ENCODE measurements at places on chromosomes 1 and 21.

GRCh38 chr1:226631229-226632000 lies 82.9 kb downstream of the STUM start:
- no peaks in the 10 kb centered on the region for H3K4me1 ChIP-seq
- no peak overlapping the region for H3K4me3 ChIP-seq
- no peak overlapping the region for H3K27ac ChIP-seq
- H3K27me3 ChIP-seq: no peaks in the 10 kb centered on the region
- no peak for DNase-seq
- H3K36me3 ChIP-seq: no peaks in the 10 kb centered on the region

GRCh38 chr1:38268226-38268625 lies 221.6 kb upstream of the POU3F1 start:
- H3K27ac ChIP-seq: no peak overlapping the region
- no peak overlapping the region for H3K4me3 ChIP-seq
- H3K36me3 ChIP-seq: no peaks in the 10 kb centered on the region
- H3K4me1 ChIP-seq: no peaks in the 10 kb centered on the region

- H3K36me3 ChIP-seq: no peaks in the 10 kb centered on the region
- no peak overlapping the region for H3K4me3 ChIP-seq
- no peak for DNase-seq
- H3K4me1 ChIP-seq: no peaks in the 10 kb centered on the region
- no peaks in the 10 kb centered on the region for H3K27me3 ChIP-seq
These were observed 351.5 kb upstream of the ZP4 start for GRCh38 chr1:238242181-238242580.

DNA sequence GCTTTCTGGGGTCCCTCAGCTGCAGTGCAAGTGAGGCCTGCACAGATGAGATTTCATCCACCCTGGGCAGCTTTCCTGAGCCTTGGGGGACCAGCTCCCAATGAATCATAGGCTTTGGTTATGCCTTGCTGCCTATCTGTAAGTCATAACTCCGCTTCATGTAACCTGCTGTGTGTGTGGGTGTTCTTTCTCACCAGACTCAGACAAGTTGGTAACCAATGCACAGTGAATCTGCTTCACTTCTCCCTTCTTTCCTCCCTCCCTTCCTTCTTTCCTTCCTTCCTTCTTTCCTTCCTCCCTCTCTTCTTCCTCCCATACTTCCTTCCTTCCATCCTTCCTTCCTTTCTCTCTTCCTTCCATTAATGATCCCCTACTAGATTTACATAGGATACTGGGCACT lies 34.4 kb upstream of the PSMB2 start:
- no peak overlapping the region for H3K4me3 ChIP-seq
- no peaks in the 10 kb centered on the region for H3K27me3 ChIP-seq
- H3K36me3 ChIP-seq: no peaks in the 10 kb centered on the region
- no peaks in the 10 kb centered on the region for H3K4me1 ChIP-seq
- DNase-seq: peak; percentile 15

- peaks cover 45% of the 10 kb centered on the region for H3K4me1 ChIP-seq
- no peaks in the 10 kb centered on the region for H3K36me3 ChIP-seq
- no peak overlapping the region for H3K4me3 ChIP-seq
- no peaks in the 10 kb centered on the region for H3K27me3 ChIP-seq
- peak; percentile 35 for DNase-seq
These were observed 615.5 kb upstream of the ADAMTS5 start for GRCh38 chr21:27582246-27582947.

DNA sequence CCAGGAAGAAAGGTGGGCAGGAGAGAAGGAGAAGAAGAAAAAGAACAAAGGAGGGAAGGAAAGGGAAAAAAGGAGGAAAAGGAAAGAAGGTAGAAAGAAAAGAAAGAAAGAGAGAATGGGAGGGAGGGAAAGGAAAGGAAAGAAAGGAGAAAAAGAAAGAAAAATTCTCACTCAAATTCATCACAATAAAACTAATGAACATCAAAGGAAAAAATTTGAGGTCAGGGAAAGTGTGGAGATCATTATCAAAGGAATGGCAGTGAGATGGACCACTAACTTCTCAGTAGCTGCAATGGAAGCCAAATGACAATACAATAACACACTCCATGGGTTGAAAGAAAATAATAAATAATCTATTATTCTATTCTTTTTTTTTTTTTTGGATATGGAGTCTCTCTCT lies 48.0 kb upstream of the JAK1 start:
- H3K27me3 ChIP-seq: no peaks in the 10 kb centered on the region
- no peaks in the 10 kb centered on the region for H3K36me3 ChIP-seq
- DNase-seq: no peak
- H3K27ac ChIP-seq: no peak overlapping the region

GRCh38 chr1:145879775-145880174 lies 5.9 kb downstream of the ANKRD35 start:
- no peak overlapping the region for H3K27ac ChIP-seq
- no peak overlapping the region for H3K4me3 ChIP-seq
- H3K27me3 ChIP-seq: no peaks in the 10 kb centered on the region
- H3K36me3 ChIP-seq: no peaks in the 10 kb centered on the region
- peaks cover 6% of the 10 kb centered on the region for H3K4me1 ChIP-seq

GRCh38 chr21:38918607-38919346 lies 113.0 kb downstream of the ETS2 start:
- H3K36me3 ChIP-seq: no peaks in the 10 kb centered on the region
- no peak overlapping the region for H3K27ac ChIP-seq
- no peak overlapping the region for H3K4me3 ChIP-seq

DNA sequence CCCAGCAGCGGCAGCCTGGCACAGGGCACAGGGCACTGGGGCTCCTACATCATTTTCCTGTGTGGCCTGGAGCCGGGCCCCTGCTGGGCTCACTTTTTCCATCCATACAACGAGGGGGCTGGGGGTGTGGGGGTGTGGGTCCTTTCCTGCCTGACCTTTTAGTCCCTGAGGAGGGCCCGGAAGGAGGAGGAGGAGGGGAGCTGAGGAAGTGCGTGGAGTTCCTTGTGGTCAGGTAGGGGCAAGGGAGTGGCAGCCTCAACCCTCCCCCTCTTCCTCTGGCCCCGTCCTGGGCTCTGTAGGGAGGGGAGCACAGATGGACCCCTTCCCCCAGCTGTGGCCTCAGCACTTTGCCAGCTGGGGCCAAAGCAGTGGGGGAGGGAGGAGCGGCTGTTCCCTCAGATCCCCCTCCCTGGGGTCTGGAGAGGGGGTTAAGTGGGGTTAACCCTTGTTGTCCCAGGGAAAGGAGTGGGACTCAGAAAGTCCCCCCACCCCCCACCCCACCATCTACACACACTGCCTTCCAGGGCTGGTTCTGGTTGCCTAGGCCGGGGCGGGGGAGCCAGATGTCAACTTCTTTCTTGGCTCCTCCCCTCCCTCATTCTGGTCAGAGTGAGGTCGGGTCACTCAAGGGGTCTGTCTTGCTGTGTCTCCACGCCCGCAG lies 5.7 kb downstream of the NTRK1 start:
- no peak for DNase-seq
- H3K4me1 ChIP-seq: peaks cover 17% of the 10 kb centered on the region
- H3K27ac ChIP-seq: no peak overlapping the region
- H3K4me3 ChIP-seq: no peak overlapping the region
- no peaks in the 10 kb centered on the region for H3K36me3 ChIP-seq

- H3K4me1 ChIP-seq: peaks cover 27% of the 10 kb centered on the region
- H3K4me3 ChIP-seq: no peak overlapping the region
- no peak for DNase-seq
- no peaks in the 10 kb centered on the region for H3K27me3 ChIP-seq
These were observed 47.0 kb upstream of the PALMD start for GRCh38 chr1:99598738-99599411.

DNA sequence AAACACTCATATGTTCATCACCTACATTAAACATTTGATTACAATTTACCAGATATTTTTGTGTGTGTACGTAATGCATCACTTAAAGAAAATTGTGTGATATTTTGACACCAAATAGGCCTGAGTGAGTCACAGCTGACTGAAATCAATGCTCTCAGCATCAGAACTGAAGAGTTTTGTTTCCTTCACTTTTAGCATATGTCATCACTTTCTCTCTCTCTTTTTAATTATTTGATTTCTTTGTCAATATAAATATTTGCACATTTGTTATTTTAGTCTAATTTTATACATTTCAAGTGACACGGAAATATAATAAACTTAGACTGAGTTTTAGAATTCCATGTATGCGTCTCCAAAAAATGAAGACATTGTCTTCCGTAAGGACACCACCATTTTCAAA lies 545.3 kb downstream of the PTPRC start:
- no peak overlapping the region for H3K27ac ChIP-seq
- no peaks in the 10 kb centered on the region for H3K27me3 ChIP-seq
- no peak overlapping the region for H3K4me3 ChIP-seq
- H3K36me3 ChIP-seq: no peaks in the 10 kb centered on the region
- DNase-seq: no peak

DNA sequence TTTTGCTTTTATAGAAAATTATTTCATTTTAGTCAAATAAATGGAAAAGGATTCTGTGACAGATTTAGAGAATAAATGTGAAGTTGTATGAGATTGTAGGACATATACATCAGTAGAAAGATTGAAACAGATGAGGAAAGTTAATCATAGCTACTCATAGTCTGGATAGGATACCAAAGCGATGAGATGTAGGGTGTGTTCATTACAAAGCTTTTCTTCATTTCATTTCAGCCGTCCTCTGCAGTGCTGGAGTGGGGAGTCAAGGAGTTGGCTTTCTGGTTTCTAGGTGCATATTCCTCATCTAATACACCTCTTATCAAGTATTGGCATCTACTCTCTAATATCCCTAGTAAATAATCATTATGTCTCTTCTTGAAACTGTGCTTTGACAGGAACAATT lies 149.5 kb upstream of the NEGR1 start:
- no peaks in the 10 kb centered on the region for H3K36me3 ChIP-seq
- DNase-seq: peak; percentile 49
- peaks cover 10% of the 10 kb centered on the region for H3K4me1 ChIP-seq
- no peak overlapping the region for H3K27ac ChIP-seq
- no peak overlapping the region for H3K4me3 ChIP-seq
- no peaks in the 10 kb centered on the region for H3K27me3 ChIP-seq

- no peaks in the 10 kb centered on the region for H3K27me3 ChIP-seq
- no peaks in the 10 kb centered on the region for H3K4me1 ChIP-seq
- no peak overlapping the region for H3K4me3 ChIP-seq
- peaks cover 5% of the 10 kb centered on the region for H3K36me3 ChIP-seq
- peak; percentile 18 for DNase-seq
These were observed 9.5 kb upstream of the TARS2 start for GRCh38 chr1:150477733-150478132.

GRCh38 chr1:71089536-71090270 lies 8.9 kb upstream of the ZRANB2 start:
- no peaks in the 10 kb centered on the region for H3K27me3 ChIP-seq
- no peaks in the 10 kb centered on the region for H3K36me3 ChIP-seq
- peak overlapping the region; percentile 53 for H3K27ac ChIP-seq
- peaks cover 37% of the 10 kb centered on the region for H3K4me1 ChIP-seq

DNA sequence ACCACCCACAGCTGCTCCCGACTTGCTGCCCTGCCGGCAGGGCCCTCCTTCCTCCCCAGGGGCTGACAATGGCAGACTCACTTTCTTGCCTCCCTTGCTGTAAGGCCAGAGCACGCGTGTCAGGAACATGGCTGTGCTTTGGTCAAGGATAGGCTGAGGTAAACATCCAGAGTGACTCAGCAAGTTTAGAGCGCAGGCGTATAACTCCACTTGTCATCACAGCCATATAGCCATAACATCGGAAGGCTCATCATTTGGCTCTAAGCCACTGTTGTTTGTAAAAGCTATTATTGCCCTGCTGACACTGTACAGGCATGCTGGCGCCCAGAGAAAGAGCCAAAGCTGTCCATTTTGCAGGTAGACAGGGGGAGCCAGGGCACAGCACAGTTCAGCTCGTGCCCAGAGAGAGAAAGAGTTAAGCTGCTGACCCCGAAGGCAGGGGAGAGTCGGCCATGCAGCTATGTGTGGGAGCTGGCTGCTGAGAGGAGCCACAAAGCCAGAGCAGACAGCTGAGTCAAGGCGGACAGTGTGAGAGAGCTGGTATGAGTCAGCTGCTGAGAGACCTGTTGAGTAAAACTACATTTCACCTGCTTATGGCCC lies 60.6 kb downstream of the GNG4 start:
- H3K27me3 ChIP-seq: peaks cover 7% of the 10 kb centered on the region
- H3K4me1 ChIP-seq: peaks cover 6% of the 10 kb centered on the region
- H3K27ac ChIP-seq: peak overlapping the region; percentile 81
- DNase-seq: peak; percentile 87
- H3K36me3 ChIP-seq: no peaks in the 10 kb centered on the region

DNA sequence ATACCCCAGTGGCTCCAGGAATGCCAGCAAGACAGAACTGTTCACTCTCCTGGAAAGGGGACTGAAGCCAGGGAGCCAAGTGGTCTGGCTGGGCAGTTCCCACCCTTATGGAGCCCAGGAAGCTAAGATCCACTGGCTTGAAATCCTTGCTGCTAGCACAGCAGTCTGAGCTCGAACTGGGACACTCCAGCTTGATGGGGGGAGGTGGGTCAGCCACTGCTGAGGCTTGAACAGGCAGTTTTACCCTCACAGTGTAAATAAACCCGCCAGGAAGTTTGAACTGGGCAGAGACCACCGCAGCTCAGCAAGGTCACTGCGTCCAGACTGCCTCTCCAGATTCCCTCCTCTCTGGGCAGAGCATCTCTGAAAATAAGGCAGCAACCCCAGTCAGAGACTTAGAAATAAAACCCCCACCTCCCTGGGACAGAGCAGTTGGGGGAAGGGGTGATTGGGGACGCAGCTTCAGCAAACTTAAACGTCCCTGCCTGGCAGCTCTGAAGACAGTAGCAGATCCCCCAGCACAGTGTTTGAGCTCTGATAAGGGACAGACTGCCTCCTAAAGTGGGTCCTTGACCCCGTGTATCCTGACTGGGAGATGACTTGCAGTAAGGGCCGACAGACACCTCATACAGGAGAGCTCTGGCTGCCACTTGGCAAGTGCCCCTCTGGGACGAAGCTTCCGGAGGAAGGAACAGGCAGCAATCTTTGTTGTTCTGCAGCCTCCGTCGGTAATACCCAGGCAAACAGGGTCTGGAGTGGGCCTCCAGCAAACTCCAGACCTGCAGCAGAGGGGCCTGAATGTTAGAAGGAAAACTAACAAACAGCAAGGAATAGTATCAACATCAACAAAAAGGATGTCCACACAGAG lies 568.4 kb downstream of the PLA2G4A start:
- no peak for DNase-seq
- H3K4me3 ChIP-seq: no peak overlapping the region
- no peak overlapping the region for H3K27ac ChIP-seq
- H3K27me3 ChIP-seq: no peaks in the 10 kb centered on the region
- H3K36me3 ChIP-seq: no peaks in the 10 kb centered on the region
- H3K4me1 ChIP-seq: no peaks in the 10 kb centered on the region

- H3K27ac ChIP-seq: no peak overlapping the region
- H3K36me3 ChIP-seq: no peaks in the 10 kb centered on the region
- peaks cover 11% of the 10 kb centered on the region for H3K4me1 ChIP-seq
- DNase-seq: no peak
- no peak overlapping the region for H3K4me3 ChIP-seq
- H3K27me3 ChIP-seq: no peaks in the 10 kb centered on the region
These were observed 76.0 kb upstream of the PPM1J start for GRCh38 chr1:112790920-112791722.

DNA sequence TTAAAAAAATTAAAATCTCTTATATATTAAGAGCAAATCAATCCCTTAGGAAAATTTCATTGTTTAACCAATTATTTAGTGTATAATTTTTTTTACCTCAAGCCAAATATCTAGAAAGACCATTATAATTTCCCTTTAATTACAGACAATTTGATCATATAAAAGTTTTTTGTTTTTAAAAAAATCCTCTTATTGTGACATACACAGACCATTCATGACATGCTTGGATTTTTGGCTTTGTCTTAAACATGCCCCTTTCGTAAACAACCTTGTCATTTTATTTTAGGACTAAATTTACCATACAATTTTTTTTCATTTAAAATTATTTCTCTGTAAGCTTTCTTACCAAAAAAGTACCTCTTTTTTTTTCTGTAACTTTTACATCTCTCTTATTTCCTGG lies 14.2 kb upstream of the CYP4B1 start:
- no peak for DNase-seq
- no peaks in the 10 kb centered on the region for H3K36me3 ChIP-seq
- H3K4me3 ChIP-seq: no peak overlapping the region
- H3K27me3 ChIP-seq: no peaks in the 10 kb centered on the region
